ENCODE measurements at places on chromosomes 5 and 9.

DNA sequence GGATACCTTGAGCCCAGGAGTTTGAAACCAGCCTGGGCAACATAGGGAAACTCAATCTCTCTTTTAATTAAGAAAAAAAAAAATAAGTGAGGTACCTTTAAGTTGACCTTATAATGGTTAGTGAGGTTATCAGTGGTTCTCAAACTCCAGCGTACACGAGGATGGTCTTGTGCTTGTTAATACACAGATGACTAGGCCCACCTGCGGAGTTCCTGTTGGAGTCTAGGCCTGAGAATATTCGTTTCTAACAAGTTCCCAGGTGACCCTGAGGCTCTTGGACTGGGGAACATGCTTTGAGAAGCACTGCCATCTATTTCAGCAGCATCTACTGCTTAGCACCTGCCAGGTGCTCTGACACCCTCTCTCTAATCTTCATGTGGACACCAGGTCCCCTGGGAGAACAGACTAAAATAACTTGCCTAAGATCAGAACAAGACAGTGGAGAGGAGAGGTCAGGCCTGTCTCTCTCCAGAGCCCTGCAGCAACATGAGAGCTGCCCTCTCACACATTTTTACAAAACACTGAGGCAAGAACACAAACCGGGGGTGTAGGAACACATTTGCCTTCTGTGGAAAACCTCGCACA is 24.6 kb downstream of the TLE1 start:
- DNase-seq: no peak

DNA sequence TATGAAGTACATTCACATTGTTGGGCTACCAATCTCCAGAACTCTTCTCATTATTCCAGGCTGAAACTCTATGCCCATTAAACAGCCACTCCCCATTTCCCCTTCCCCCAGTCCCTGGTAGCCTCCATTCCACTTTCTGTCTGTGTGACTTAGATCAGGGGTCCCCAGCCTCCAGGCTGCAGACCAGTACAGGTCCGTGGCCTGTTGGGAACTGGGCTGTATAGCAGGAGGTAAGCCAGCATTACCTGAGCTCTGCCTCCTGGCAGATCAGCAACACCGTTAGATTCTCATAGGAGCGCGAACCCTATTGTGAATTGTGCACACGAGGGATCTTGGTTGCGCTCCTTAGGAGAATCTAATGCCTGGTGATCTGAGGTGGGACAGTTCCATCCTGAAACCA is 23.1 kb downstream of the ZNF618 start:
- DNase-seq: no peak

DNA sequence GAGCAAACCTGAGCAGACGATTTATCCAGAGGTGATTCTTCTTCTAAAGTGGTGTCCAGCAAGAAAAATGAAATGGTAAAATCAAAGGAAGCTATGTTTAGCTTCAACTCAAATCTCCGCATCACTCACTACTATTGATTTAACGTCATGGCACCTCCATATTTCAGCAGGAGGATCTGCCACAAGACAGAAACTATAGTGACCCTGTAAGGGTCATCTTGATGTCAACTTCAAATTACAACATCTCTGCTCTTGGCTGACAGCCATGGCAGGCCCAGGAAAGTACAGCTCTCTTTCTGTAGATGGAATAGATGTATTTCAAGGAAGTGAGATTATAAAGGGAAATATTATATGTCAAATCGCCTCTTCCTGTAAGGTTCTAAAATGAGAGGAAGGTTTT is 10.1 kb upstream of the EFNA5 start:
- DNase-seq: no peak

- DNase-seq: no peak
Measured at GRCh38 chr9:99365233-99365980, 143.3 kb downstream of the SEC61B start.

DNA sequence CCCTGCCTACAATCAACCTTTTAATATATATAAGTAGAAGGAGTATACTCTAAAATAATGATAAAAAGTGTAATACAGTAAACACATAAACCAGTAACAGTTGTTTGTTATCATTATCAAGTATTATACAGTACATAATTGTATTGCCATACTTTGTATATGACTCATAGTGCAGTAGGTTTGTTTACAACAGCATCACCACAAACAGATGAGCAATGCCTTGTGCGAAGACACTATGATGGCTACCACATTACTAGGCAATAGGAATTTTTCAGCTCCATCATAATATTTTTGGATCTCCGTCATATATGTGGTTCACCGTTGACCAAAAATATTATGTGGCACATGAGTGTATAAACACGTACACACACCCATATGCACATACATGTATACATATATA is 69.7 kb upstream of the APC start:
- no peak for DNase-seq

- no peak for DNase-seq
Measured at GRCh38 chr9:78158286-78158685, 77.6 kb upstream of the CEP78 start.

GRCh38 chr9:134399435-134400056 is 73.3 kb downstream of the RXRA start:
- no peak for DNase-seq

DNA sequence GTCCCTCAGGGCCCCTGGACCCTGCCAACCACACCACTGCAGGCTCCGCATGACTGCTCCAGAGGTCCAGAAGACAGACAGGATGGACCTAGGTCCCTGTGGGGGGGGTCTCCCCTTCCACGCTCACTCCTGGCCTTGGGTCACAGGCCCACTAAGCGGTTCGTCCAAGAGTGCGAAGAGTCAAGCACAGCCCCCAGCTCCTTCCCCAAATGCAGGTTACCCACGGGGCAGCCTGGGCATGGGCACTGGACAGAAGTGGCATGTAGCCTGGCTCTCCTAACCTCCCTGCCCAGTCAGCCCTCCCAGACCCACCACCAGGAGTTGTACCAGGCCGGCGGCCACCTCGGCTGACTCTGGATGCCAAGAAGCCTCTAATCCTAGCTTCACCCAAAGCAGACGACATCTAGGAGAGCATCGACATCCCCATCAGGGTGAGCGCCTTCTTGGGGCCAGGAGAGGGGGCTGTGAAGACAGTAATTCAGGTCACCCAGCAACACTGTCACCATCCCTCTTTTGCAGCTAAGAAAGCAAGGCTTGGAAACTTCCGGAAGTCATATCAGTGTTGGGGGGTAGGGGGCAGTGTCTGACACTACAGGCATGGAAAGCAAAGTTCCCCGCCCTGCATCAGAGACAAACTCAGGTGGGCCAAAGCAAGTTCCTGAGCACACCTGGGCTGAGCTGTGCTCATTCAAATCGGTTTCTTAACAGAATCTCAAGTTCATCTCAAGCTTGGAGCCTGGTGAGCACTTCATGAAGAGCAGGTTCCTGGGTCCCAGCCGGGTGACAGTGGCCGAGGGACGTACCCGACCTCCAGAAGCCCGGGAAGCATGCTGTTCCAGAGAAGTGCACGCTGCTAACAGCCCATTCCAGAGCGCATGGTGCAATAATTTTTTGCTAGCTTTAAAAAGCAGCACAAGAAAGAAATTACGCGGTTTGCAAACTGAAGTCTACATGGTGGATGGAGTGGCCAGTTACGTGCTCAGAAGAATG is 68.7 kb downstream of the SEMA4D start:
- peak; percentile 47 for DNase-seq

GRCh38 chr5:39015743-39016586 is 58.2 kb downstream of the RICTOR start:
- DNase-seq: no peak

DNA sequence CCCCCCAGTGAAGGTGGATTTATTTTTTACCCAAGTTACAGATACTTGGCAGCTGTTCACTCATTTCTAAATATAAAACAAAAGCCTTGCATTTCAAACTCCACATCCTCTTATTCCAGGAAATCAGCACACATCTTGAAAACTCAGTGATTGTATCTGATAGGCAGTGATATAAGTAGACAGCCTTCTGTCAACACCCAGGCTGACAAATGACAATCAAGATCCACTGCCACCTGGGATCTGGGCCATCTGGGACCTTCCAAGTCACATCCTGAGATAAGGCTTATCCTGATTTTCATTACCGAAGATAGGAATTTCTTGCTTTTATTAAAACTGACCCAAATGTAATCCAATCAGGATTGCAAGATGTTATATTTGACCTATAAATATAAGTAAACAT is 201.3 kb upstream of the PUM3 start:
- no peak for DNase-seq

DNA sequence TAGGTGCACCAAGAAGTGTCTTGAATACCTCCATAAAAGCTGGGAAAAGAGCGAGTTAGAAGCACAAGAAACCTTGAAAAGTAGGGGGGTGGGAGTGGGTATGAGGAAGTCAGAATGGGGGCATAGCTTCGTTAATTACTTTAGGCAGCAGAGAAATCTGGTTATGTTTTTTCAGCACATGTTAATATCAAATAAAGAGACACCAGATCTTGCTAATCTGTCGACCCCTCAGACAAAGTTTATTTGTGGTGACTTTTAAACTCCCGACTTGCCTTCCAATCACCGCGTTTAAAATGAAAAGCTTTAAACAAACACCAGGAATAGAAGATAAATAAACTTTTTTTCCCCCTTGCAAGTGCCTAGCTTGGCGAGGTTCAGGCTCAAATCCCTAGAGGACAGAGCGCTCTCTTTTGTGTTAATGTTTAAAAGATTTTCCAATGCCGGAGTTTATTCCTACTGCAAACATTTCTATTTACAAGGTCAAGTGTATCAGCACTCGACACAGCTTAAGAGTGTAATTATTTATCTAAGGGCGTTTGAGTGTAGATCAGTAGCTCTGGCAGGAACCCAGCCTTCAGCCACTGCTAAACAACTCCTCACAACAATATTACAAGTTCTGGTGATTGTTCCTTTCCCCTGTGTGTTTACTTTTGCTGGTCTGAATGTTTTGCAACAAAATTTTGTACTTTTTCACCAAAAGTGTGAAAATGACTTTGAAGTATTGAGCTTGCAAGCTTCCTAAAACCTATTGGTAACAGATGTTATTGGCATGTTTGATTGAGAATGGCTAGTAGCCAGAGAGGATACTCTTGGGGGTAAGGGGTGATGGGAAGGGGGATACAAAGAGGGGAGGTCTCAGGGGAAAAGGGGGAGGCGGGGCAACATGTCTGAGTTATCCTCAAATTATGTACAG is 3.8 kb downstream of the GAS1 start:
- no peak for DNase-seq

GRCh38 chr5:154238776-154239481 is 48.4 kb downstream of the GALNT10 start:
- DNase-seq: no peak

DNA sequence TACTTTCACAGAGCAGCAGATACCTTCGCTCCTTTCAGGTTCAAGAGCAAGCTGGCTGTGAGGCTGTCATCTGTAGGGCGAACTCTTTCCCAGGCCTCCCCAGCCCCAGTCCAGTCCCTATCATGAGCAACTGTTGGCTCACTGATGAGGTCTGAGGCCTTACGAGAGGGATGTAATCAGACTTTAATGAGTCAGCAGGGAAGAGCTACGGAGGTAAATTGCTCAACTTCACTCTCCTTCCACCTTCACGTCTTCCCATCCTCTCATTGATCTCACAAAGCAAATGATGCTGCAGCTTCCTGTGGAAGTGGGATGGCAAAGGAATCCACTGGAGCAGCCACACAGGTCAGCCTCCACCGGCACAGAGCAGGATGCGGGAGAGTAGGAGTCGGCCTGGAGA is 130.7 kb upstream of the TBCA start:
- DNase-seq: no peak

- DNase-seq: no peak
Measured at GRCh38 chr9:94287877-94288513, 28.9 kb downstream of the ZNF169 start.

DNA sequence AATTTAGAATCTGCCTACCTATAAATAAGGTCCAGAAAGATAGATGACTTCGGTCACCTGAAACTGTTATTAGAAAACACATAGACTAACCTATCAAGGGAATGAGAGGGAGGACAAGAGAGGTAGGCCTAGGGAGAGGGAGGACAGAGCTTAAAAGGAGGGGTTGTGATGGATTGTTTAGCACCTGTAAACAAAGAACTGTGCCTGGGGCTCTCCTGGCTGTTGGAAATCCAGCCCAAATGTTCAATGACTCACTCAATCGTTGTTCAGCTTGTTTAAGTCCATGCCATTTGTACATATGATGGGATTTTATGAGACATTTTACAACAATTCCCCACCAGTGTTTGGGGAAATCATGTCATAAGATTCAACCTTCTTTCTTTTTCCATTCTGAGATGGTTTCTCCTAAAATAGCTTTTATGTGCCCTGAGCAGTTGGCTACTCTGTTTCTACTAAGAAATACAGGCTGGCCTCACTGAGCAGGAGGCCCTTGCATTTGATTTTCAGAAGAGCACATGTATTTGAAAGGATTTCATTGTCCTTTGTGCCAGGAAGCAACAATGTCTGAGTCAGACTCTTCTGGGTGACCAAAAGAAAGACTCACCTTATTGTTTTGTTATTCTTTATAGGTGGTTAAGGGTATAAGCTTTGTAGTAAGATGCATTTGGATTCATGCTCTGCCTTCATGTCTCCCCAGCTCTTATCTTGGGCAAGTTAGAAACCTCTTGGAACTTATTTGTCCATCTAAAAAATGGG is 48.2 kb upstream of the GPR151 start:
- no peak for DNase-seq

- no peak for DNase-seq
Measured at GRCh38 chr9:124038239-124038638, 26.7 kb downstream of the LHX2 start.

DNA sequence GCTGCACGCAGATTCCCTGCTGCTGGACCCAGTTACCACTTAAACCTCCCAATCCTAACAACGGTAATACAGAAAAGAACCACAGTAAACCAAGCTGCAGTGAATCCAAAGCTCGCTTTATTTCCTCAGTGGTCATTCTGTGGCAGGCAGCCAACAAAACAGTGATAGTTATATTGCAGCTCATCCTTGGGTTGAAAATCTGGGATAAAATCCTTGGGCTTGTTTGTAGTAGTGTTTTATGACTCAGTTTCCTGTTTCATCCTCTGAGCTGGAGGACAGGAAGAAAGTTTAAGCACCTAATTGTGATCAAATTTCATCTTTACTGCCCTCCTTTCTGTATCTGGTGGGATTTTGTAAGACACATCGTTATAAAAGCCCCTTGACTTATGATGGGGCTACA is 31.4 kb downstream of the HMGCR start:
- no peak for DNase-seq

GRCh38 chr9:130484362-130485072 is 39.8 kb downstream of the ASS1 start:
- no peak for DNase-seq

GRCh38 chr5:136420168-136420898 is 55.0 kb upstream of the TRPC7 start:
- DNase-seq: no peak

DNA sequence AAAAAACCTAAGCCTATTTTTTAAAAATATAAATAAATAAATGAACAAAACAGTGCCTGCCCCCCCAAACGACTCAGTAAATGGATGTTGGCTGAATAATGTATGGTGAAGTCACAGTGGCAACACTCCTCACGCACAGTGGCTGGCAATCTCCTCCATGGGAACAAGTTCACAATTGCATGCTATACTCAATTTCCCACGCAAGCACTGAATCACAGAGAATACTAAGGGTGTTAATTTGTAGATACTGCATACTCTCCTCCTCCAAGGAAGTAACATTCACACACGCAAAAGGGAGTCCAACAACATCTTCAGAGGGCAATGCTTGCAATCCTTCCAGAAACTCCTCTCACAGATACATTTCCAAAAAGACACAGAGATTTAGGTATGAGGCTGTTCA is 47.5 kb downstream of the SERINC5 start:
- no peak for DNase-seq

GRCh38 chr9:131889437-131890251 is 149.8 kb upstream of the RAPGEF1 start:
- DNase-seq: no peak
